ENCODE measurements at places on chromosomes 6 and 20.

GRCh38 chr20:31835977-31836852, 9.2 kb downstream of the FOXS1 start:
- peak; percentile 96 for DNase-seq

DNA sequence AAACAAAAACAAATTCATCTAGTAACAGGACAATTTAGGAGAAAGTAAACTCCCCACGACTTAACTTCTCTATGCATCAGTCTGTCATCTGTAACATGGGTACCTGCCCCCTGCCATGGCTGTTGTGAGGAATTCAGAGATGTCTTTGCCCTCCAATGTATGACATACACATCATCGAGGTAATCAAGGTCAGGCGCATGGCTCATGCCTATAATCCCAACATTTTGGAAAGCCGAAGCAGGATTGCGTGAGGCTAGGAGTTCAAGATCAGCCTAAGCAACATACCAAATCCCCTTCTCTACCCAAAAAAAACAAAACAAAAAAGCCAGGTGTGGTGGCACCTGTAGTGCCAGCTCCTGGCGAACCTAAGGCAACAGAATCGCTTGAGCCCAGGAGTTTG, 9.0 kb downstream of the EEF1A1 start:
- peak; percentile 17 for DNase-seq

DNA sequence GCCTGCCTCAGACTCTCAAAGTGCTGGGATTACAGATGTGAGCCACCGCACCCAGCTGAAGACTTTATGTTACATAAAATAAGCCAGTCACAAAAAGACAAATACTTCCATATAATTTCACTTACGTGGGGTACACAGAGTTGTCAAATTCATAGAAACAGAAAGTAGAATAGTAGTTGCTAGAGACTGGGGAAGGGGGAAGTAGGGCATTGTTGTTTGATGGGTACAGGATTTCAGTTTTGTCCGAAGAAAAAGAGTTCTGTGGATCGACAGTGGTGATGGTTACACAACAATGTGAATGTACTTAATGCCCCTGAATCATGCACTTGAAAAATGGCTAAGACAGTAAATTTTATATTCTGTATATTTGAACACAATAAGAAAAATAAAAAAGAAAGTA, 41.6 kb upstream of the ANKEF1 start:
- DNase-seq: no peak

- no peak for DNase-seq
Measured at GRCh38 chr20:51208162-51208561, 185.3 kb upstream of the KCNG1 start.

All from NB4 (cell line).